ENCODE measurements at places on chromosomes 13 and 19.

GRCh38 chr19:10936661-10937084 is 8.1 kb downstream of the TIMM29 start:
- peak; percentile 44 for DNase-seq

DNA sequence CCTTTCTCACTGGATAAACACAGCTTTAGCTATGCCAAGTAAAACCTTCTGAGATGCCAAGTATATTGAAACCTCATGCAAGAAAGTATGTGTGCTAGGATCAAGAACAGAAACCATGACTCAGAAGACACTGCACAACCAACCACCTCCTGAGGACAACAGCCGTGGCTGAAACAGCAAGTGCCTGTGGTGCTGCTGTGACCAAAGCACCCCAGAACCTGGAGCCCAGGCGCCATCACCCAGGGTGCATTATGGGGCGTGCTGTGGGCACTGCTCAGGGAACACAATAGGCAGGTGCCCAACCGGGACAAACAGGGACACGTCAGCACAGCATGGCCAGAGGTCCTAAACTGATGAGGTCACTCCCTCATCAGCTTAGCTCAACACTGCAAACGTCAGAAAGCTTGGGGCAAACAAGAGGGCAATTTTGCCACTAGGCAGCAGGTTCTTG is 101.3 kb upstream of the SLC15A1 start:
- peak; percentile 23 for DNase-seq

GRCh38 chr13:41458187-41458760 is 924 bp downstream of the RGCC start:
- peak; percentile 91 for DNase-seq

DNA sequence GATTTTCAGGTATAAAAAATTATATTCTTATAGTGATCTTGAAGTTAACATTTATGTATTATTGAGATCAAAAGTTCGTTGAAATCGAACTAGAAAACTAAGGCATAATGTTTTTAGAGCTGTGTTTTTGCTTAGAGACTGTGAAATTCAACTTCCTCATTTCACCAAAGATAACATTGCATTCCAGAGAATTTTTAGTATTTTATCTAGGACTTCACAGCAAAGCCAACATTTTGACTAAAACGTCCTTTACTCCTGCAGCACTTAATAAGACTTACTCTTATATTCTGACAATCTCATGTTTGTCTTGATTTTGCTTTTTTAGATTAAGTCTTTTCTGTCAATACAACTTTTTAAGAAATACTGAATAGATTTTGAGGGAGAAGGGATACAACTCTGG is 4.7 kb downstream of the KCTD4 start:
- DNase-seq, result no peak

GRCh38 chr19:30256496-30256850 is 115.7 kb upstream of the ZNF536 start:
- no peak for DNase-seq

DNA sequence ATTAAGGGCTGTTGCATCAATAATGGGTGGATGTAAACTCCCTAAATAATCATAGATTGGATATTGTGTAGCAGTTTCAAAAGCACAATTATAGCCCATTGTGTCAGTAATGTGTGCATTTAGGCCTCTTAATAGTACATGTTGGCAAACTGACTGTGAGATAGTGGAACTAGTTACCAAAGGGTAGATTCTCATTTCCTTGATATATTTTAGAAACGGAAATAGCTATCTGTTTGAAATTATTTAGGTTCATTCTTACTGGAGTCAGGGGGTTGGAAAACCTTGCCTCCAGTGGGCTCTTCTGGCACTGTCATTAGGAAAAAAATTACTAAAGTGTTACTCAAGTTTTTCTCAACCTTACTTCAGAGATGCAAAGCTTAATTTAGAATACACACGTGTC is 1074.9 kb downstream of the PCDH17 start:
- DNase-seq, result no peak

DNA sequence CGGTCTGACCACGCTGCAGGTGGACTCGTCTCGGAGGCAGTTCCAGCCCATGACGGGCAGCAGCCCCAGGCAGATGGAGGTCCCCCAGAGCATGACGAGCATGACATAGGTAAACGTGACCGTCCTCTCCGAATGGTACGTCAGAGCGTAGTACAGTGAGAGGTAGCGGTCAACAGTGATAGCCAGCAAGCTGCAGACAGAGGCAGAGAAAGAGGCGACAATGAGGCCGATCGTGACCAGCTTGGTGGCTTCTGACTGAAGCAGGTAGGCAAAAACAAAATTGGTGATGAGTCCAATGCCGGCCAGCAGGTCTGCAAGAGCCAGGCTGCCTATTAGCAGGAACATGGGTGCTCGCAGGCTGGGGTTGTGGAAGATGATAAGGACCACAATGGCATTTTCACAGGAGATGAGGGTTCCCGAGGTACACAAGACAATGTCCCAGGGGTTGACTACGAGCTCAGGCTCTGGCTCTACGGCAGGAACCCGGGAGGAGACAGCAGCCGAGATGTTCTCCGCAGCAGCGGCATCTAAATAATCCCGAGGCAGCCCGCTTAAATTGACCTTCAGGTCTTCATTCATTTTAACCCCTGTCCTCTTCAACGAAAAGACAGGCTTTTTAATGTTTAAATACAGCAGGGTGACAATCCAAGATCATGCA is 1.2 kb downstream of the GPR12 start:
- DNase-seq, result no peak

GRCh38 chr13:85266771-85267170 is 532.4 kb downstream of the SLITRK6 start:
- no peak for DNase-seq

GRCh38 chr19:49331616-49332055 is 3.6 kb upstream of the CD37 start:
- DNase-seq, result peak; percentile 73

GRCh38 chr19:19315444-19315843 is 4.9 kb downstream of the SUGP1 start:
- DNase-seq, result no peak

GRCh38 chr19:29667901-29668341 is 2.7 kb downstream of the PLEKHF1 start:
- DNase-seq, result peak; percentile 55

DNA sequence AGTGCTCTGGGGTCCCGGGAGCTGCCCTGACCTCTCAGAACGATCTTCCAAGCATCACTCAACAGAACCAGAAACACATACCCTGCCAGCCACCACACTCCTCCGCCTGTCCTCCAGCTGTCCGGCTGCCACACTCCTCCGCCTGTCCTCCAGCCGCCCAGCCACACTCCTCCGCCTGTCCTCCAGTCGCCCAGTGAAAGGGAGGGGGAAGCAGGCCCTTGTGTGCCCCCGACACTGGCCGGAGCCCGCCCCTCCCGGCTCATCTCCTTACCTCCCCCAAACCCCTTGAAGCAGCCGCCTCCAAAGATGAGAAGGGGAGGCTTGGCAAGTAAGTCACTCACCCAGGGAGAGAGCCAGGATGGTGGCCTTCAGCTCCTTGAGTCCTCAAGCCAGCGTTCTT is 40.2 kb downstream of the STK24 start:
- peak; percentile 64 for DNase-seq

GRCh38 chr13:71417205-71417604 is 449.8 kb downstream of the DACH1 start:
- no peak for DNase-seq

DNA sequence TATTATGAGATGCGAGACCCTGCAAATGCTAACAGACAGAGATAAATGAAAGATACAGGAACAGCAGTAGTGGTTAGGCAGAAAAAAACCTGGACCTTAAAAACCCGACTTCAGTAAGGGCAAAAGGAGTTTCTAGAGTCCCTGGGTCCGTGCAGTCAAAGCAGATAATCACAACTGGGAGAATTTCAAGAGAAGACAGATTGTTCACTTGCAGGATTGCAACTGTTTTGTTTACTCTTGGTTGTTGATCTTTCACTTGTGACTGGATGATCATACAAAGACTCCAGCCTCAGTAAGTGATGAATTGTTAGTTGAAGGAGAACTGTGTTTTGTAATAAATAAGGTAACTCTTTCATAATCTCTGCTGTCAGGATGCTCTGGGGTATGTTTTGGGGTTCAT is 135.1 kb downstream of the GPC6 start:
- DNase-seq, result no peak

DNA sequence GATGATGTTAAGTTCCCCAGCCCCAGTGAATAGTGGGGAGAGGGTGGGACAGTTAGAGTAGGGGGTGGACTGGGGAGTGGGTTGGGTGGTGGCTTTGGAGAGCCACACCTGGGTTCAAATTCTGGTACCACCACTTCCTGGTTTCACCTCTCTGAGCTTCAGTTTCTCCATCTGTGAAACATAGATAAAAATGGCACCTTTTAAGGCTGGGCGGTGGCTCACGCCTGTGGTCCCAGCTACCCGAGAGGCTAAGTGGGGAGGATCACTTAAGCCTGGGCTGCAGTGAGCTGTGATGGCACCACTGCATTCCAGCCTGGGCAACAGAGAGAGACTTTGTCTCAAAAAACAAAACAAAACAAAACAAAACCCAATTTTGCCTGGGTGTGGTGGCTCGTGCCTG is 5.9 kb downstream of the VAV1 start:
- no peak for DNase-seq

- DNase-seq, result no peak
Measured at GRCh38 chr13:93926425-93926824, 553.1 kb downstream of the DCT start.

DNA sequence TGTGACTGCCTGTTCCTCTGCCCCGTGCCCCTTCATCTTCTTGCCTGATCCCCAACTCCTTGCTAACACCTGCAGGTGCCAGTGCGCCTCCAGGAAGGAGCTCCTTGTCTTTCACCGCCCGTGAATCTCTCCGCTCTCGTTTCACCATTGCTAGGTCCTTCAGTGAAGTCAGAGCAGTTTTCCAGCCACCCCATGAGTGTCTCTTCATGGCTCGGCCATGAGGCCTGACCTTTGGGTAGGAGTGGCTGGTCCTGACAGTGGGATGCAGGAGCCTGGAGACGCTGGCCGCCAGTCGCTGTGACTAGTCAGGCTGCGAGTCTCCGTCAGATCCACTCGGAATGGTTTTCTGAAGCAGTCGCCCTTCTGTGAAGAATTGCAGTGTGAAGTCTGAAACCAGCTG is 43.8 kb downstream of the ING1 start:
- no peak for DNase-seq

DNA sequence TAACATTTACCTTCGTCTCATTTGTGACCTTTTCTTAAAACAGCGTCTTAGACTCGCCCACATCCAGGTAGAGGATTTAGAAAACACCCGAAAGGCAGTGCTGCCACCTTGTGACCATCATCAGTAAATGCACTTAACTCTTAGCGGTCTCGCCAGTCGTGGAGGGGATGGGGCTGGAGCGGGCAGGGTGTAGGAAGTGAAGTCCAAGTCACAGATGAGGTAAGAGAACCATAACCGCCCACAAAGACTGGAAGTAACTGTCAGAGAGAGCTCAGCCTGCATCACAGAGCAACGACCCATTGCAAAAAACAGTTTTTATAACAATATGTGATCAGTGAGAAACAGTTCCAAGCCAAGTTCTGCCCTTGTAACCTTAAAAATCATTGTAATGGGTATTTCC is 10.7 kb upstream of the CEACAM3 start:
- DNase-seq, result no peak

DNA sequence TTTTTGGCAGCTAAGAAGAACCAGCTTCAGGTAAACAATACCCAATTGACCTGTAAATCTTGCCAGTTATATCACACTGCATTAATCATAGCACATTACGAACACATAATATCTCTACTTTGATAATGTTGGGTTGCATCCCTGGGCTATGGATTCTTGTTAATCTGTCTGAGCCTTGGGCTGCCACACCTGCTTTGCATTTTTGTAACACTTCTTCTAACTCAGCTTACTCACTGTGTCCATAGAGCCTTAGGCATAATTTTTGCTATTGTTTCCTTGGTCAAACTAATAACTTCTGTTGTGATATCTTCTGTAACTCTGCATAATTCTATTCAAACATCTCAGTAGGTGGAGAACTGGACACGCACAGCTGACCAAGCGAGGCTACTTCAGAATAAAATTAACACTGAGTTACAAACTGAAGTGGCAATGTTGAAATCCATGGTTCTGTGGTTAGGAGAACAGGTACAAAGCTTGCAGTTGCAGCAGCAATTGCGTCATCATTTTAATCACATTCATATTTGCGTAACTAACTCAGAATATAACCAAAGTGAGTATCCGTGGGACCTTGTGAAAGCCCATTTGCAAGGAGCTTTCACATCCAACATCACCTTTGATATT is 6.4 kb downstream of the ZNF350 start:
- DNase-seq, result no peak

DNA sequence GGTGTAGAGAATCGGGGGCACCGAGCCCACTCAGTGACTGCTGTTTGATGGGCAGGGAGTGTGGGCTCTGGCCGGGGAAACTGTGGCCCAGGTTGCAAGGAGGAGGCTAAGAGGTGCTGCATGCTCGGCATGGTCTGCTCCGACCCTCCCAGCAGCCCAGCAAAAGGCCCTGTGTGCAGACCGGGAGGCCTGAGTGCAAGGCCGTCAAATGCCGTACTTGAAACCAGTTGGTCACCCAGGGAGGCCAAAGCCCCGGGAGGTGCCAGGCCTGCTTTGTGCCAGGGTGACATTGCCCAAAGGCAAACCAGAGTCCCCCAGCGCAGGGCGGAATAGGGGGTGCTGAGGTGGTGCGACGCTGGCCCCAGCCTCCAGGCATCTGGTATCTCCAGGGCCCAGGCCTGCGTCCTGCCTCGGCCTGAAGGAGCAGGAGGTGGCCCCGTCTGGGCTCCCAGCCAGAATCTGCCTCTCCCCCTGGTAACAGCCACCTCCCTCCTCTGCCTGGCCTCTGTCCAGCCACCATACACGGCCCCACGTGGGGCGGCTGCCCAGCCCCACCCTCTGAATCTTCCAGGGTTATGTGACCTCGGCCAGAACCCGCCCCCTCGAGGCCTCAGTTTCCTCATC is 4.0 kb downstream of the PIK3R2 start:
- peak; percentile 86 for DNase-seq

- DNase-seq, result no peak
Measured at GRCh38 chr19:38701455-38702063, 42.7 kb downstream of the CAPN12 start.

- DNase-seq, result no peak
Measured at GRCh38 chr13:26983543-26984320, 187.9 kb downstream of the USP12 start.

- no peak for DNase-seq
Measured at GRCh38 chr13:20272588-20273171, 40.6 kb upstream of the GJB6 start.

DNA sequence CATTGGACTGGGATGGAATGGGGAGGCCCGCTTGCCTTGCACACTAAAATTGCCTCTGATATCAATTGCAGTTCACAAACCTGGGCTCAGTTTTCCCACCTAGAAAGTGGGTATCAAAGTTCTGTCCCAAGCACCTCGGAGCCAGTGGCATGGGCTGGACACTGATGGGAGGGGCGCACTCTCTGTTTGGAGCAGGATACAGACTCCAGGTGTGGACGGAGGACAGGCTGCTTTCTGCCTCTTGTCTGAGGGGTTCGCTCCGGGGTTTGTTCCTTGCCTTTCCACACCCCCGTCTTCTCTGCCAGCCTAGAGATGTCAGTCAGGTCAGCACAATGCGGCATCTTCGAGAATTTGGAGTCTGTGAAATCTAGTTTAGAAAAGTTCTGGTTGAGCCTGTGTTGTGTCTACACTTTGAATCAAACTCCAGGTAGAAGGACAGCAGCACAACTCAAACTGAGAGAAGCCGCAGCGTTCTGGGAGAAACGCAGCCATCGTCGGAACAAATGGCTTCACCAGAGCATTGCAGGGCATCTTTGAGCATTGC is 141.9 kb downstream of the TEX29 start:
- DNase-seq, result no peak

Data from upper lobe of left lung (tissue), 6 donors.